ENCODE measurements at places on chromosomes 7 and 10. TPM values are rescaled to one million over a fixed set of nuclear protein-coding genes. Genes with fewer than 3 reads are reported as not detected.
A peak's percentile ranks its signal among the peaks of the same experiment; 100 is the strongest.

- H3K27me3 ChIP-seq, result no peaks in the 10 kb centered on the region
- H3K4me1 ChIP-seq, result peaks cover 27% of the 10 kb centered on the region
- peaks cover 9% of the 10 kb centered on the region for H3K36me3 ChIP-seq
- H3K4me3 ChIP-seq, result peak overlapping the region; percentile 94
These were observed 744 bp upstream of the BICC1 start for GRCh38 chr10:58511765-58512490.

DNA sequence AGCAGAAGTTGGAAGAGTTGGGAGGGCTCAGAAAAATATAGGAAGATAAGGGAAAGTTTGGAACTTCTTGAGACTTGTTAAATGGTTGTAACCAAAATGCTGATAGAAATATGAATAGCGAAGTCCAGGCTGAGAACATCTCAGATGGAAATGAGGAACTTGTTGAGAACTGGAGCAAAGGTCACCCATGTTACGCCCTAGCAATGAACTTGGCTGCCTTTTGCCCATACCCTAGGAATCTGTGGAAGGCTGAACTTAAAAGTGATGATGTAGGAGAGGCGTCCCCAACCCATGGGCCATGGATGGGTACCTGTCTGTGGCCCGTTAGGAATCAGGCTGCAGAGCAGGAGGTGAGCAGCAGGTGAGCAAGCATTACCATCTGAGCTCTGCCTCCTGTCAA, 347.8 kb downstream of the ARL4A start:
- H3K27ac ChIP-seq, result no peak overlapping the region
- peaks cover 4% of the 10 kb centered on the region for H3K4me1 ChIP-seq
- H3K27me3 ChIP-seq, result no peaks in the 10 kb centered on the region
- H3K4me3 ChIP-seq, result no peak overlapping the region
- DNase-seq, result no peak

GRCh38 chr7:67738958-67739357, 742.3 kb downstream of the TYW1 start:
- no peaks in the 10 kb centered on the region for H3K4me1 ChIP-seq
- H3K36me3 ChIP-seq, result no peaks in the 10 kb centered on the region
- DNase-seq, result no peak
- no peaks in the 10 kb centered on the region for H3K27me3 ChIP-seq

DNA sequence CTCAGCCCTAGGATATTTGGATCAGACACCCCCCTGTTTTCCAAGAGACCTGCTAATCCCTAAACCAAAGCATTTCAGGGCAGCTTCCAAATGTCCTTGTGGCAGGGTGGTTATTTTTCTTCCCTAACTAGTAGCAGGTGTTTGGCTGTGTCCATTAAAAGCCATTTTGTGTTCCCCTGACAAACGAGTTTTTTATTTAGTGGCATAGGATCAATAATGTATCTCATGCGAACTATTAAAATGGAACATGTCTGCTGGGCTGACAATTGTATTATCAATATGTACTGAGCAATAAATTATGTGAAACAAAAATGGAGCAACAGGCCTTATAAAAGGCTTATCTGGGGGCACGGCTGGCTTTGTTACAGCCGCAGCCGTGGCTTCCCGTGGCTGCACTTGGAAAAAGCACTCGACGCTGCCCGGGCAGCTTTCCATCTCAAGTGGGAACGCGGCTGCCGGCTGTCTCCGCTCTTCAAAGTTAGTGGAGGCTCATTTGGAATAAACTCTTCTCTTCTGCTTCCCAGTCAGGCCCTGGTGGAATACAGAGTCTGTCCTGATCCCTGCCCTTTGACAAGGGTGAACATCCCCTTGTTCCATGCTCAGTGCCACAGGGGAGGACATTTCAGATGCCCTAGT, 554.3 kb downstream of the TYW1 start:
- no peak overlapping the region for H3K4me3 ChIP-seq
- H3K27me3 ChIP-seq, result no peaks in the 10 kb centered on the region
- no peak for DNase-seq
- no peaks in the 10 kb centered on the region for H3K36me3 ChIP-seq

Gene SPDYE5
- not detected for total RNA-seq

Gene SMKR1
- total RNA-seq, result not detected
